ENCODE measurements at places on chromosomes 4 and X.

DNA sequence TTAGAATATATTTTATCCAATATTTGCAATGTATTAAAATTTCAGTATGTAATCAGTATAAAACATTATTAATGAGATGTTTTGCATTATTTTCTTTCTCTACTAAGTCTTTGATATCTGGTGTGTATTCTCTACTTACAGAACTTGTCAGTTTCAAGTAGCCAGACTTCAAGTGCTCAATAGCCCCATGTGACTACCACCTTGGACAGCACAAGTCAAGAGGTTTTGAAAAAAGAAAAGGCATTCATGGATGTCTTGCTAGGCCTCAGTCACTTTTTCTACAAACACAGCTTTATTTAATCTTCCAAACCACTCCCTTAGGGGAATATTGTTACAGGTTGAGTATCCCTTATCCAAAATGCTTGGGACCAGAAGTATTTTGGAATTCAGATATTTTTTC, 189.4 kb downstream of the QDPR start:
- no peak for DNase-seq

- DNase-seq: no peak
Measured at GRCh38 chrX:9866633-9867032, 80.4 kb downstream of the SHROOM2 start.

DNA sequence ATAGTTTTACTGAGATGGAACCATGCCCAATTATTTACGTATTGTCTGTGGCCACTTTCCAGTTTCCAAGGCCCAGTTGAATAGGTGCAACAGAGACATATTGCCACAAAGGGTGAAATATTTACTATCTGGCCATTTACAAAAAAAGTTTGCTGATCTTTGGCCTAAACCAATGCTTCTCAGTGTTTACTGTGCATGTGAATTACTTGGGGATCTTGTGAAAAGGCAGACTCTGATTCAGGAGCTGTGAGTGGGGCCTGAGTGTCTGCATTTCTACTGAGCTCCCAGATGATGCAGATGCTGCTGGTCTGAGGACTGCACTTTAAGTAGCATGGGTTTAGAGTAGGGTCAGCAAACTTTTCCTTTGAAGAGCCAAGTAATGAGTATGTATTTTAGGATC, 94.1 kb upstream of the PDE5A start:
- no peak for DNase-seq

DNA sequence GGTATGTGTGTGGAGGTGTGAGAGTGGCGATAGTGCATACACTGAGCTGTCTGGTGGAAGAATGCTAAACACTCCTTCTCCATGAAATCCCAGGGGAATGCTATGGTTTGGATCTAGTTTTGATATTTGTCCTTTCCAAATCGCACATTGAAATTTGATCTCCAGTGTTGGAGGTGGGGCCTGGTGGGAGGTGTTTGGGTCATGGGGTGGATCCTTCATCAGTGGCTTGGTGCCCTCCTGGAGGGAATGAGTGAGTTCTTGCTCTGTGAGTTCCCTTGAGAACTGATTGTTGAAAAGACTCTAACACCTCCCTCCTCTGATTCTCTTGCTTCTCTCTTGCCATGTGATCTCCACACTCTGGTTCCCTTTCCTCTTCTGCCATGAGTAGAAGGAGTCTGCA, 114.1 kb upstream of the HHIP start:
- no peak for DNase-seq

DNA sequence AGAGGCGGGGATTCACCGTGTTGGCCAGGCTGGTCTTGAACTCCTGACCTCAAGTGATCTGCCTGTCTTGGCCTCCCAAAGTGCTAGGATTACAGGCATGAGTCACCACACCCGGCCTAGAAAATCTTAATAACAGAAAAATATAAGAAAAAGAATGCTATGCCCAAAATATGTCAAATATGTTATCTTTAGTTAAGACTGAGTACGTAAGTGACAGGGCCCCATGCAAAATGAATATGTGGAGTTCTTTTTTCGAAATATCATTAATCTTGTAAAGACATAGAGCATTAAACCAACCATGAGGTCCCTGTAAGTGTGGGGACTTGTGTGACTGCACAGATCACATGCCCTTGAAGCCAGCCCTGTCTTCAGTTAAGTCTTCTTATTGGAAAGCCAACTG, 8.9 kb upstream of the ZNF518B start:
- DNase-seq: no peak

DNA sequence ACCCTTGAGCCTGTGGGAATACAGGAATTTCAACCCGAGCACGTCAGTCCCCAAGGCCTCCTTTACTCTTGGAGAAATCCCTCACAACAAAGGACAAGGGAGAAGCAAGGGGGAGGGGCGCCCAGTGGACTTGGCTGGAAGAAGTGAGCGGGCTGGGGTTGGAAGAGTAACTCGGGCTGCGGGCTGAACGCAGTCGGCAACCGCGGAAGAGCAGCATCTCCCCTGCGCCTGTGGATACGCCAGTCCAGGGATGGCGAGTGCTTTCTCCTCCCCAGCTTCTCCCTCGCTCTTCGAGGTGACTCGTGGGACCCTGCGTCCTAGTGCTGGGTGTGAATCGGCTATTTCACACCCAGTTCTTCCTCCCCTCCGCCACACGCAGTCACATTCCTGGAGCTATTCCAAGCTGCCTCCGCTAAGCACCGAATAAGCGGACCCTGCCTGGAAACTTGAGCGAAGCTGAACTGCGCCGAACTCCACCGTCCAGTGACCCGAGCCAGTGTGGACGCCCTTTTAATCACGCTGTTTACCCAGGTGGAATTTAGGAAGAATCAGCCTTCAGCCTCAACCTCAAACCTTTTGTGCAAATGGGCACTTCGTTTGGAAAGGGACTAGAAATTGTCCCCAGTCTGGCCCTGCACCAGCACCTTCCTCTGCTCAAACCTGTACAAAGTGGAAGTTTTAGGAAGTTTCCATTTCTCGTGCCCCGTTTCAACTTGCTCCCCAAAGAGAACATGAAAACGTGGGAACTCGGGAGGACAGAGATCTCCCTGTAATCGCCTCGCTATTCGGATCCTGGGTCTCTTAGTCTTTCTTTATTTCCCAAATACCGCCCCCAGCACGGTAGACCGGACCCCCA, 64.3 kb upstream of the WDR17 start:
- DNase-seq: no peak

GRCh38 chr4:181659202-181659601, 584.0 kb upstream of the TENM3 start:
- DNase-seq: no peak

DNA sequence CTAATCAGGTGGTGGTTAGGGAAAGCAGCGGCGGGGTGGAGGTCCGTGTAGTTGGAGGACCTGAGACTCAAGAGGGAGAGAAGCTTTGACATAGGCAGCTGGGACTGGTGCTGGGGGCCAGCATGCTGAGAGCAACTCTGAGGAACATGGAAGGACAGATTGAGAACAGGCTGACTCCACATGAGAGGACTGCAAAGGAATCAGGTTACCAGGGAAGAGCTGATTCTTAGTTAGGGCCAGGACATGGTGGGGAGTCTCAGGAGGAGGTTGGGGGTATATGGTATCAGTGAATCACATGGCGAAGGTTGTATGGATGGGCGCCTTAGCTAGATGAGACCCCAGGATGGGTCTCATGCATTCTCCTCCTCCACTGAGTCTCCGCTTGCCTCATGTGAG, 264.0 kb upstream of the BOD1L1 start:
- DNase-seq: no peak

GRCh38 chr4:70721747-70722146, at the start of gene RUFY3:
RUFY3 (plus strand) TSS chr4:70721964; CDS start chr4:70722574, 610 bp downstream.
- no peak for DNase-seq

DNA sequence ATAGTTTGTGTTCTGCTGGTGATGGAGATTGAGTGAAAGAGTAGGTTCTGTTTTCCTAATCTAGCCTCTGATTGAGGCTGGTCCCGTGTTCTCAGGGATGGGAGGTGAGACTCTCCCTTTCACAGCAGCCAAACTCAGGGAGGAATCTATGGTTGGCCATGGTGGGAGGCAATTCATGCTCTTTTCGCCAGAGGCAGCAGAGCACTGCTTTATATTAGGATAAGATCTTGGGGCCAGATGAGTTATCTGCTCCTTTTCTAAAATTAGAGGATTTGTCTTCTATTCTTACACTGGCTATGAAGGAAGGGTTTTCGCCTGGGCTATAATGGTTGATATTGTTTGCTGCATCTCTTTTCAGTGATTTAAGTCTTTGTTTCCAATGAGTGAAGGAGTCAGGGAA, 63.9 kb upstream of the NLGN4X start:
- no peak for DNase-seq
